ENCODE measurements at places on chromosomes 3 and 15. TPM values are rescaled to one million over a fixed set of nuclear protein-coding genes. Genes with fewer than 3 reads are reported as not detected.

SAXO2 gene
- total RNA-seq = 10.6 TPM

DNA sequence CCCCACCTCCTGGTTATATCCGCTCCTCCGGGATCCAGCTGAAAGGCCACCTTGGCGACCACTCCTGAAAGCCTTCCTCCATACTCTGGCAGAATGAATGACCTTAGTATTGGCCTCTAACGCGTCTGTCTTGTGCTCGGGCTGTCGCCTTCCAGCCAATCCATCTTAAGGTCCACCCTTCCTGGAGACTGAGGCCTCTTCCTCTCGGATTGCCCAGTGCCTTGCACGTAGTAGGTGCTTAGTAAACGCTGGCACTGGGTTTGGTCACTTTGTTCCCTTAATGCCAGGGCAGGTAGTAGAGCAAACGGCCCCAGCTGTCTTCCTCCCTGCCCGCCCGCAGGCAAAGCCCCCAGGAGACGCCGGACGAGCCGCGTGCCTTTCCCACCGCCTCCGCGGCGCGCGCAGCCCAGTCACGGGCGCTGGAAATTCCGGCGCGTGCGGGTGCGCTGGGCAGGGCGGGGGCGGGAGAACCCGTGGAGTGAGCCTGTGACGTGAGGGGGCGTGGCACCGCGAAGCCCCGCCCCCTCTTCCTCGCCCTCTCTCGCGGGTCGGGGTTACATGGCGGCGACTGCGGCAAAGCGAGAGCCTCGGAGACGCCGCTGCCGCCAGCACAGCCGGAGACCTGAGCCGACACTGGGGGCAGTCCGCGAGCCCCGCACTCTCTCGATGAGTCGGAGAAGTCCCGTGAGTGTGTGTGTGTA, at the start of gene MAPK6:
MAPK6 (plus strand) TSS at position 527 of the 701 bp plus-strand sequence. CDS start 27,242 bp downstream, outside the sequence.
- H3K27ac ChIP-seq = peak within 1 kb of the TSS; percentile 94
- no peaks in the 10 kb centered on the region for H3K27me3 ChIP-seq
- H3K36me3 ChIP-seq = no peaks in the 10 kb centered on the region
- DNase-seq = peak; percentile 94
- H3K4me3 ChIP-seq = peak within 1 kb of the TSS; percentile 54
- H3K4me1 ChIP-seq = peaks cover 23% of the 10 kb centered on the region

DNA sequence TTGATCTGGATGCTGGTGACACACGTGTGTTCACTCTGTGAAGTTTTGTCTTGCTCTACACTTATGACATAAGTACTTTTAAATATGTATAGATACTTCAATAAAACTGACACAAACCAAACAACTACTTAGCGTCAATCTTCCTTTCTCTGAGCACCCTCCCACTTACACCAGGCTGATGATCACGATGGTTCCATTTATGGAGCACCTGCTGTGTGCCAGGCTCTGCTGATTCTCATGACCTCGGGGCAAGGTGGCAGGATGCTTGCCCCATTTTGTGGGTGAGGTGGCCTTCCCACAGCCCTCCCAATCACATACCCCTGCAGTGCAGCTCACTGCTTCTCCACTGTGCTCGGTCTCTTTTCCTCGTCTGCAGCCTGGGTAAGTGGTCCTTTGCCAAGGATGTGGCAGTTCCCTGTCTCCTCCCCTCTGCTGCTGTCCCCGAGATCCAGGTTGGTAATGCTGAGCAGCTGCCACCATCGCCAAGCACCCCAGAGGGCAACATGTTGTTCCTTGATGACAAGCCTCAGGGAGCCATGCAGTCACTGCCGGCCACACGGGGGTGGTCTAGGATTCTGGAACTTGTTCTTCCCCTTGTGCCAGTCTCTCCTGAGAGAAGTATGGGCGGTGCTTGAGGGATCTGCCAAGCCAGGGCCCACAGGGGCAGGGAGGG, 20.6 kb upstream of the ADCY5 start:
- H3K27me3 ChIP-seq = no peaks in the 10 kb centered on the region
- H3K27ac ChIP-seq = no peak overlapping the region
- H3K4me1 ChIP-seq = no peaks in the 10 kb centered on the region
- no peak for DNase-seq

PEX5L gene
- total RNA-seq = not detected

DNA sequence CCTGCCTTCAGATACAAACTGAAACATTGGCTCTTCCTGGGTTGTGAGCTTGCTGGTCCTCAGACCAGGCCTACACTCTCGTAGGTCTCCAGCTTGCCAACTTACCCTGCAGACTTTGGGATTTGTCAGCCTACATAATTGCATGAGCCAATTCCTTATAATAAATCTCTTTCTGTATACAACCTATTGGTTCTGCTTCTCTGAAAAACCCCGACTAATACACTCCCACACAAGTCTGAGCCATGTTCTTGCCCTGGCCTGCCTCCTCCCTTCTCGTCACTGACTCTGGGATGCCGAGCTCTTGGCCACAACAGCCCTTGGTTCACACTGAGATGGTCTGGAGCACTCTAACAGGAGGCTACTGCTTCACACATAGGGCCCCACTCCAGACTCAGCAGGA, 9.5 kb downstream of the CYP19A1 start:
- H3K36me3 ChIP-seq = no peaks in the 10 kb centered on the region
- H3K4me3 ChIP-seq = no peak overlapping the region
- H3K27ac ChIP-seq = no peak overlapping the region
- peaks cover 10% of the 10 kb centered on the region for H3K4me1 ChIP-seq
- no peak for DNase-seq
- H3K27me3 ChIP-seq = no peaks in the 10 kb centered on the region

DNA sequence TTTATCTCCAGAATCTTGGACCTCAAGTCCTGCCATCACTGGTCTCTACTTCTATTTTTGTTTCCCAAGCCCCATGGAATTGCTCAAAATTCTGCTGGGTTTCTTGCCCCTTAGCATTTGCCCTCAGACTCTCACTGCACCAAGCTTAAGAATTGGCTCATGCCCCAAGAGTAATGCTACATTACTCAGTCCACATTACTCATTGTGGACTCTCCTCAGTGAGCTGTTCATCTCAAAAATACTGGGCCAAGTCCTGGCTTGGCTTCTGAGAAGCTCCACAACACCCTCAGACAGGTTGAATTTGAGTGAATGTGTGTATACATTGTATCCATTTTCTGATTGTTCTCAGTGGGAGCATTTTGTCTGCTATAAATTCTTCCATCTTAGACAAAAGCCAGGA, 364.4 kb upstream of the ARHGEF26 start:
- H3K4me3 ChIP-seq = no peak overlapping the region
- DNase-seq = no peak
- no peaks in the 10 kb centered on the region for H3K27me3 ChIP-seq
- H3K4me1 ChIP-seq = no peaks in the 10 kb centered on the region

- H3K4me1 ChIP-seq = no peaks in the 10 kb centered on the region
- no peak overlapping the region for H3K27ac ChIP-seq
- H3K4me3 ChIP-seq = no peak overlapping the region
- no peaks in the 10 kb centered on the region for H3K36me3 ChIP-seq
- no peak for DNase-seq
- H3K27me3 ChIP-seq = no peaks in the 10 kb centered on the region
Measured at GRCh38 chr3:21641959-21642358, 109.1 kb downstream of the ZNF385D start.

DNA sequence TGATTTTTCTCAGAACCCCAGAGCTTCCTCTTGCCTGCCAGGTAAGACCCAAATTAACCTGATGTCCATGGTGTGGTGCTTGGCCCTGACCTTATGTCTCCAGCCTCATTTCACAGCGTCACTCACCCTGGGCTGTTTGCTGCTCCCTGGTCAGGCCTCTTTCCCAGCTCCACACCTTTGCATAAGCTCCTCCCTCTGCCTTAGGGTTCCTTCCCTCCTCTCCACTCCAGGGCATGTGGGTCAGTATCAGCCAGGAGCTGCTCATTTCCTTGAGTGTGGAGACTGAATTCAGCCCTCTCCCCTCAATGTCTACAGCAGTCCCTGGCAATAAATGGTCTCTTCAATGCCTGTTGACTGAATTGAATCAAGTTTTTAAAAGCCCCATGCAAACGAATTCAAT, 75.6 kb upstream of the ANKRD34C start:
- no peaks in the 10 kb centered on the region for H3K27me3 ChIP-seq
- no peak for DNase-seq
- no peaks in the 10 kb centered on the region for H3K4me1 ChIP-seq
- no peak overlapping the region for H3K27ac ChIP-seq
- H3K36me3 ChIP-seq = no peaks in the 10 kb centered on the region
- no peak overlapping the region for H3K4me3 ChIP-seq

DNA sequence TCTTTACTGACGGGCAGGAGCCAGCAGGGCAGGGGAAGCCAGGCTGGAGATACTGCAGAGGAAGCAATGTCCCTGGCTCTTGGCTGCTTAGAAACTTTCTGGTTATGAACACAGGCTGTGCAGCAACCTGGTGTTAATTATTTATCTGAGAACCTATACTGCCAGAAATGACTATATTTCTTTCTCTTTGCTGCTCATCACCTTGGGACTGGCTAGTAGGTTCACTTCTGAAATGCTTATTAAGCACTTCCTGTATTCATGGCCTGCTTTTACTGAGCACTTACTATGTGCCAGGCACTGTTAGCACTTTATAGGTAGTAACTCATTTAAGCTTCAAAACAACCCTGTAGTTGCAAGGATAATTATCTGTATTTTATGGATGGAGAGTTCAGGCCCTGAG, 57.6 kb downstream of the RAB11A start:
- no peak overlapping the region for H3K27ac ChIP-seq
- H3K4me3 ChIP-seq = no peak overlapping the region
- no peaks in the 10 kb centered on the region for H3K27me3 ChIP-seq
- H3K36me3 ChIP-seq = no peaks in the 10 kb centered on the region
- H3K4me1 ChIP-seq = no peaks in the 10 kb centered on the region

DNA sequence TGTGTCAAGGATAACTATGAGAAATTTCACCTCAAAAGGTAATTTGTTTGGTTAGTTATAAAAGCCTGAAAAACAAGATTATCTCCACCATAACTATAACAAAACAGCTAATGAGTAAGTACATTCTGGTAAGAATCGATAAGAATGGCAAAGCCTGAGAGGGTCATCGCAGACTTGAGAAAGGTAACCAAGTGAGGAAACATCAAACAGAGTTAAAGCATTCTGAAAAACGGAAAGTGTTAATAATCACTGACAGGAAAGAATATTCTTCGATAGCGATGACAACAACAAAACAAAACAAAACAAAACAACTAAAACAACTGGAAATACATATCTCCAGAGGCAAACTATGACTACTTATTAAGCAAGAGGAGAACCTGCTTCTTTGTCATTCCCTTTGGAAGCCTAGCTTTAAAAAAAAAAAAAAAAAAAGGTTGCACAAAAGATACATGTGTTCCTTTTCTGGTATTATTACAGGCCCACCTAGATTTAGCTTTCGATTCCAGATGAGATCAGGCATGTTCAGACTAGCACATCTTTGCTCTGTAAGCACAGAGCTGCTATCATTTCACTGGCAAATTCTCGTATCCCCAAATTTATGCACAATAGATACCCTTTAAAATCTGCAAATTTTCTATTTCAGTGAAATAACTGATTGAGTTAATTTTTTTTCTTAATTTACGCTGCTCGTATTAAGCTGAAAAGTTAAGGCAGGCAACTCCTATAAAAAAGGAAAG, 155.6 kb downstream of the TIGIT start:
- no peaks in the 10 kb centered on the region for H3K36me3 ChIP-seq
- DNase-seq = no peak
- H3K4me3 ChIP-seq = no peak overlapping the region
- H3K27me3 ChIP-seq = no peaks in the 10 kb centered on the region
- H3K27ac ChIP-seq = no peak overlapping the region
- peaks cover 32% of the 10 kb centered on the region for H3K4me1 ChIP-seq

GRCh38 chr15:87703327-87704111, 553.0 kb downstream of the NTRK3 start:
- no peak overlapping the region for H3K27ac ChIP-seq
- no peak overlapping the region for H3K4me3 ChIP-seq
- DNase-seq = no peak
- no peaks in the 10 kb centered on the region for H3K36me3 ChIP-seq
- no peaks in the 10 kb centered on the region for H3K27me3 ChIP-seq
- no peaks in the 10 kb centered on the region for H3K4me1 ChIP-seq

MYZAP gene
- total RNA-seq = 23.8 TPM

TMA7 gene
- 177 TPM for total RNA-seq

GRCh38 chr3:157369727-157370421, 66.8 kb upstream of the PTX3 start:
- no peaks in the 10 kb centered on the region for H3K4me1 ChIP-seq
- no peaks in the 10 kb centered on the region for H3K27me3 ChIP-seq
- no peak overlapping the region for H3K4me3 ChIP-seq
- H3K36me3 ChIP-seq = no peaks in the 10 kb centered on the region
- no peak overlapping the region for H3K27ac ChIP-seq

DNA sequence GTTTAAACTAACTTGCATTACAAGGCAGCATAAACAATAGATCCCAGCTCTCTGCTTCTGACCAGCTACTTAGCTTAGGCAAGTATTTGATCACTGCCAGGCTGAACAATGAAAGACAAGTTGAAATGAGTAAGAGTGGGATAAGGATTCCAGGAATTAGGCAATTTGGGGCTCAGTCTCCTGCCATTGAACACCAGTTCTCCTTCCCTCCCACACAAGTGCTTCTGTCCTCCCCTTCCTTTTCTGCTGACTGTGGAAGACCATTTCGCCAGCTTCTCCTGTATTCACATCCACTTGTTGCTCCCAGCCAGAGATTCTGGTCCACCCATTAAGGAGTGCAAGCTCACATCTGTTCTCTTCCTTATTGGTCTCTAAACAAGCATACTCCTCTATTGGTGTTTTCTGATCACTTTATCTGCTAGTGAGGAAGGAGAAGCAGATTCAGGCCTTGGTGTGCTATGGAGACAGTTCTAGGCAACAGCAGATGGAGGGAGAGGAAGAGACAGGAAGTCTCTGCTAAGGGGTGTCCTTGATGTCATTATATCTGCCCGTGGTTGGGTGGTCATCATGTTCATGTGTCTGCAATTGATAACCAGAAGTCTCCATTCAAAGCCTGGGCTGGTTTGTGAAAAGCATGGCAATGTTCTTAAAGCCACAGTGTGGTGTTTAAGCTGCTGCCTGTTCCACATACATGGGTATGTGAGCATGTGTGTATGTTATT, 121.5 kb downstream of the PLCL2 start:
- no peaks in the 10 kb centered on the region for H3K36me3 ChIP-seq
- no peak overlapping the region for H3K4me3 ChIP-seq
- no peak overlapping the region for H3K27ac ChIP-seq

CDC25A gene
- total RNA-seq = not detected

GRCh38 chr3:98735761-98736269, 27.3 kb upstream of the ST3GAL6 start:
- DNase-seq = no peak
- no peaks in the 10 kb centered on the region for H3K36me3 ChIP-seq
- H3K27me3 ChIP-seq = no peaks in the 10 kb centered on the region
- H3K4me3 ChIP-seq = no peak overlapping the region
- H3K4me1 ChIP-seq = peaks cover 8% of the 10 kb centered on the region
- H3K27ac ChIP-seq = no peak overlapping the region

GRCh38 chr3:43676441-43676840, 14.3 kb upstream of the ABHD5 start:
- H3K27ac ChIP-seq = no peak overlapping the region
- H3K4me3 ChIP-seq = no peak overlapping the region
- DNase-seq = no peak
- H3K36me3 ChIP-seq = no peaks in the 10 kb centered on the region
- H3K4me1 ChIP-seq = no peaks in the 10 kb centered on the region

- peak overlapping the region; percentile 65 for H3K27ac ChIP-seq
- H3K4me3 ChIP-seq = peak overlapping the region; percentile 84
- no peak for DNase-seq
- H3K27me3 ChIP-seq = no peaks in the 10 kb centered on the region
Measured at GRCh38 chr3:72847282-72847681, 963 bp downstream of the SHQ1 start.

GOLGA6L7 gene
- total RNA-seq = not detected
